ENCODE measurements at places on chromosomes 7 and 10.

DNA sequence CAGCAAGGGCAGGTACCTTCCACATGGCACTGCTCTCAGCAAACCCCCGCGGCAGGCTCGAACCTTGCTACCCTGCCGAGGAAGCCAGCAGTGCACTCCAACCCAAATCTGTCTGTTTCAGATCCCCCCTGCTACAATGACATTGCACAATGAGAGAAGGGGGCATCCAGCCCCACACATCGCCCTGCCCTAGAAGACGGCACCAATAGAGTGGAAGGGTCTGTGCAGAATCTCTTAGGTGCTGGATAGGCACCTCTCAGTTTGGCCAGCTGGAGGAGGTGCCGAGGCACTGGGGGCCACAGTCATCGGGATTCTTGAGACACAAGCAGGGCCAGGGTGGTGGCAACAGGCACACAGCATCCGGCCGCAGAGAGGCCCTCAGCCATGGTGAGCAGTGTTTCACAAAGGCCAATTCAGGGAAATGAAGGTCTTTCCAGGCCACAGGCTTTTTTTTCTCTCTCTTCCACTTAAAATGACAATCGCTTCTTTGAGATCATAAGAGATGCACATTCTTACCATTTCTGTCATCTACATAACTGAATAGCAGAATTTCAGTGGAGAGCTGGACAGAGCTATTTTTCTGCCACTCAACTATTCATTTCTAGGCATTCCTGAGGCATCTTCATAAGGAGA, 281.3 kb downstream of the TNS3 start:
- DNase-seq, result no peak

- no peak for DNase-seq
Observed at GRCh38 chr7:69476416-69476815, 121.9 kb upstream of the AUTS2 start.

DNA sequence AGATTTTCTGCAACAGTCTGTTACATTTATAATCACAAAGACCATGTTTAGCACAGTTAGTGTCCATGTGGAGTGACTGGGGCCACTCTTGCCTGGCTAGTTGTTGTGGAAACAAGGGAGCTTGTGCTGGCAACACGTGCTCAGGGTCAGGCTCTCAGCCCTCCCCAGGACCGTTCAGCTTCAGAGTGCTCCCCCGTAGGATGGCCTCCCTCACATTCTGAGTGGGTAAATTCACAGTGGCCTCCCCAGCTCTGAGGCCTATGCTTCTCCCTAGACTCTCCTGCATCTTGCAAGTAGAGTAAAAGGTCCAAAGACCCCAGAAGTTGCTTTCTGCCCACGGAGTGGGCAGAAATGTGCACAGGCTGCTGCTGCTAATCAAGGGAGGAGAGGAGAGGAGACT, 122.3 kb downstream of the ADCY1 start:
- DNase-seq, result no peak

GRCh38 chr7:120916121-120916520, 34.5 kb upstream of the ING3 start:
- DNase-seq, result no peak

DNA sequence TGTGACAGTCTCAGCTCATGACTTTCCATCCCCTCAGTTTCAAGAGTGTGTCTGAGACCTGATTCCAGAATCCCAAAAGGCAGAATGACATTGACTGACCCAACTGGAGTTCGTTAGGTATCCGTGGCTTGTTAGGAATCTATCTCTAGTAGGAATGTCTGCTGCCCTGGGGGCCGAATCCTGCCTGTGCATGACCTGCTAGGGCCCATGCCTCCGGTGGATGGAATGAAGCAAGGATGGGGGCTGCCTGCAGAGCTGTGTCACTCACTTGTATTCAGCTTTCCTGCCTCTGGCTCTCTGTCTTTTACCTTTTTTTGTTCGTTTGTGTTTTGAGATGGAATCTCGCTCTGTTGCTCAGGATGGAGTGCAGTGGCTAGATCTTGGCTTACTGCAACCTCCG, 129.5 kb downstream of the SDK1 start:
- peak; percentile 12 for DNase-seq

All from kidney tubule cell (primary cell).